ENCODE measurements at places on chromosomes 12 and 14.

DNA sequence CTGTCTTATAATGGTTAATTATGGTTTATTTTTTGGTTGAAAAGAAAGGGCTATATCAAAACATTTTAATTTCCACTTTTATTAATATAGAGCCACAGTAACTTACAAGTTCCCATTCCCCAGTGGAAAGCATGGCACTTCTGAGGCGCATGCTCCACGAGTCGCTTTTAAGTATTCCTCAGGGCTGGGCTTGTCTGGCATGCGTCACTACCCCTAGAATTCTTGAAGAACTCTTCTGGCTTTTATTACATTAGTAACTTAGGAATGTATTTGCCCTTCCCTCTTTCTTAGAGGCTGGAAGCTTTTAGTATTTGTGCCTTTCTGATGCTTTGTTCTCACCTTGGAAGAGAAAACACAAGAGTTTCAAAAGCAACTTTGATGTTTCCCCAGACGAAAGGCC, 81.1 kb downstream of the ESR2 start:
- DNase-seq: no peak

DNA sequence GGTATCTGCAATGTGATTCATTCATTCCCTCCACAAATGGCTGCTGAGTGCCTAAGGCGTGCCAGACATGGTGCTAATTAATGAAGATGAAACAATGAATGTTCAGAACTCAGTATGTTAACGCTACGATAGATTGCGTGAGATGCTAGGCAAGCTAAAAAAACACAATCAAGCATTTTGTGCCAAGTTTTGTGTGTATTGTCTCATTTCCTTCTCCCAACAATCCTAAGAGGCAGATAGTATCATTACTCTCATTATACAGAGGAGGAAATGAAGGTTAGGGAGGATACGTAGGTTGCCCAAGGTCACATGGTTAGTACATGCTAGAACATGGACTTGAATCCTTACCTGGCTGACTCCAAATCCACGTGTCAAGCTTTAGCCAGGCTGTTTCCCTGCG, 264.4 kb downstream of the EFCAB11 start:
- DNase-seq: no peak

- no peak for DNase-seq
Observed at GRCh38 chr14:38838049-38838978, 264.7 kb downstream of the SEC23A start.

DNA sequence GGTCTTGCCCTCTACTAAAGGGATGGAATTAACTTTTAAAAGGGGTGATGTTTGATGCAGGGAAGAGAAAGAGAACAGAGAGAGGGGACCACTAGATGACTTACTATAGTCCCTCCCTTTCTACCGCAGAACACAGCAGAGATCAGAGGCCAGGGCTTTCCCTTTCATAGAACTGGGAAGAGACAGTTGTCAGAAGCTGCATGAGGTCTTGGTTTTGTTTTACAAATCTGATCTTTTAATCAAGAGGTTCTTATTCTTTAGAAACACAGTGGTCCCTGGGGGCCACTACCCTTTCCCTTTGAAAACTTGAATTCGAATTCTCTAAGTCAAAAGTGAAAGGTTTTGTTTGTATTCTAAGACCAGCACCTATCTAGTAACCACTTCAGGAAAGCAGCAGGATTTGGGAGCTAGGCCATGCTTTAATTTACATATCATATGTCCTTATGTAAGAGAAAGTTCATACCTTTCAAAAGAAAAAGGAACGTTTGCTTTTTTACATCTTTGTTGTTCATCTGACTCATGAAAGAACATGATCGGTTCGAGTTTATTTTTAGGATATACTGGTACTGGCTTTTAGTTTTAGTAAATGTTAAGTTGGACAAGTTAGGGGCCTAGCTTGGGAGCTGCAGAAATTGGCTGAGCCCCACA, 6.3 kb downstream of the FBXL14 start:
- no peak for DNase-seq

GRCh38 chr12:118884226-118884625, 97.1 kb upstream of the SRRM4 start:
- DNase-seq: no peak

GRCh38 chr14:74984236-74985027, 18.3 kb upstream of the EIF2B2 start:
- DNase-seq: no peak

GRCh38 chr12:25434515-25434914, 118.6 kb downstream of the LMNTD1 start:
- no peak for DNase-seq

DNA sequence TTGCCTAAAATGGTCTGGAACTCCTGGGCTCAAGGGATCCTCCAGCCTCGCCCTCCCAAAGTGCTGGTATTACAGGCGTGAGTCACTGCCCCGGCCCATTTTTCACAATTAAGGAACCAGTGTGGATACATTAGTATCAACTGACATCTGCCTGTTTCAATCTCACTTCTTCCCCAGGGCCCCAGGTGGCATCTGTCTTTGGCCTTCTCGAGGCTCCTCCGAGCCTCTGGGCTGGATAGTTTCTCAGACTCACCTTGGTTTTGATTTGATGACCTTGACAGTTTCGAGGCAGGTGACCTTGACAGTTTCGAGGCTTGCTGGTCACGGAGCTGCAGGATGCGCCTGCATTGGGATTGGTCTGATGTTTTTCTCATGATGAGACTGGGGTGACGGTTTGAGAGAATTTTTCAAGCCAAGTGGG, 41.0 kb upstream of the NCOR2 start:
- DNase-seq: no peak

GRCh38 chr12:74334780-74335179, 202.9 kb upstream of the ATXN7L3B start:
- no peak for DNase-seq

DNA sequence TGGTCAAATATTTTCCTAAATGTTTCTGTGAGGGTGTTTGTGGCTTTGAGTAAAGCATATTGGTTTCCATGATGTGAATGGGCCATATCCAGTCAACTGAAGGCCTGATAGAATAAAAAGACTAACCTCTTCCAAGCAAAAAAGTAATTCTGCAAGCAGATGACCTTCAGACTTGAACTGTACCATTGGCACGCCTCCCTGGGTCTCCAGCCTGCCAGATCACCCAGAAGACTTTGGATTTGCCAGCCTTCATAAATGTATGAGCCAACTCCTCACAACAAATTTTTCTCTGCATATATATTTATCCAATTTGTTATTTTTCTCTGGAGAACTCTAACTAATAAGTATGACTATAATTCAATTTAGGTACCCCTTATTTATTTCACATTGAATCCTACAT, 190.3 kb downstream of the KIF21A start:
- no peak for DNase-seq

DNA sequence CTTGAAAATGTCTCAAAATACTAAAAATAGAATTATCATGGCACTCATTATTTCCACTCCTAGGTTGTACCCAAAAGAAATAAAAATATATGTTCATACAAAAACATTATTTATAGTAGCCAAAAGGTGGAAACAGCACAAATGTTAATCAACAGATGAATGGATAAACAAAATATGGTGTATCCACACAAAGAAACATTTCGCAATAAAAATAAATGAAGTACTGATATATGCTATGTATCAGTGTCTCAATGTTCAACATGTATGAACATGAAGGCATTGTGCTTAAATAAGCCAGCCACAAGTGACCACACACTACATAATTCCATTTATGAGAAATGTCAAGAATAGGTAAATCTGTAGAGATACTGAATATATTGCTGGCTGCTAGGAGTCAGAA, 40.9 kb downstream of the FOXG1 start:
- DNase-seq: no peak

DNA sequence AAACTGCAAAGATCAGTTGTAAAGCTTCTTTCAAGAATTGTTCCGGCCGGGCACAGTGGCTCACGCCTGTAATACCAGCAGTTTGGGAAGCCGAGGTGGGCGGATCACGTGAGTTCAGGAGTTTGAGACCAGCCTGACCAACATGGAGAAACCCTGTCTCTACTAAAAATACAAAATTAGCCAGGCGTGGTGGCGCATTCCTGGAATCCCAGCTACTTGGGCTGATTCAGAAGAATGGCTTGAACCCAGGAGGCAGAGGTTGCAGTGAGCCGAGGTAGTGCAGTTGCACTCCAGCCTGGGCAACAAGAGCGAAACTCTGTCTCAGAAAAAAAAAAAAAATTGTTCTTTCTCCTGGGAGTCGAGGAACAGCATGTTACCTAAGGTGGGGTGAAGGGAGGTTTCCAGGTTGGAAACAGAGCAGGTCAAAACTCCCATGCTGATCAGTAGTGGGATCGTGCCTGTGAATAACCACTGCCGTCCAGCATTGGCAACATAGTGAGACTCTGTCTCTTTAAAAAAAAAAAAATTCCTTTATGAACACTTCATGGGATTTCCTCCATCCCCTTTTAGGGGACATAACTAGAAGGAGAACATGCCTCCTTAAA, 13.9 kb downstream of the FBXO34 start:
- DNase-seq: no peak

GRCh38 chr12:77364400-77364799, 299.0 kb upstream of the E2F7 start:
- no peak for DNase-seq

GRCh38 chr12:77013091-77013490, 52.3 kb downstream of the E2F7 start:
- DNase-seq: no peak

DNA sequence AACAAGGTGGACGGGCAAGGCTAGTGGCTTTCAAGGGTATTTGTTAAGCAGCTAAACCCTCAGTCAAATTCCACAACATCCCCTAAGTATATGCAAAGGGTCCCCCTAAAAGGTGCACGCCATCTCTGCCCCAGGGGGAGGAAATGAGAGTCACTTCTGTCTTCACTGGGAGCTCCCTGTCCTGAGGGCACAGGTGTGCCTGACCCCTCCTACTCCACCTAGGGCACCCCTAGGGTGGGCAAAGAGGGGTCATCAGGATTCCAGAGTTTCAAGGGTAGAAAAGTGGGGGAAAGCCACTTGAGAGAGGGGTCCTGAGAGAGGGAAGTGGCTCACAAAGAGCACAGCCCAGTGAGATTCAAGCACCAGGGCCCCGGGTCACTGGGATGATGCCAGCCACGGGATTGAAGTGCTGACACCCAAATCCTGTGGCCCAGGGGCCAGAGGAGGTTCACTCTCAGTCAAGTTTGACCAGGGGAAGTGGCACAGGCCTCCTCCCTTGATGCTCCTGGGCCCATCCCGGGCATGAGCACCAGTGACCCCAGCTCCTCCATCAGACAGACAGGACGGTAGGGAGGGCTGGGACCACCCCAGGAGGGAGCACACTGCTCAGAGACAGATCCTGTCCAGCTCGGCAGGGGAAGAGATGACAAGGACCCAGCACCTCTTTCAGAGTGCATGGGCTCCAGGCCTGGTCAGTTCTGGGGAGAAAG, 82.3 kb upstream of the BCL11B start:
- no peak for DNase-seq

GRCh38 chr12:101885912-101886561, 8.7 kb downstream of the DRAM1 start:
- DNase-seq: no peak

DNA sequence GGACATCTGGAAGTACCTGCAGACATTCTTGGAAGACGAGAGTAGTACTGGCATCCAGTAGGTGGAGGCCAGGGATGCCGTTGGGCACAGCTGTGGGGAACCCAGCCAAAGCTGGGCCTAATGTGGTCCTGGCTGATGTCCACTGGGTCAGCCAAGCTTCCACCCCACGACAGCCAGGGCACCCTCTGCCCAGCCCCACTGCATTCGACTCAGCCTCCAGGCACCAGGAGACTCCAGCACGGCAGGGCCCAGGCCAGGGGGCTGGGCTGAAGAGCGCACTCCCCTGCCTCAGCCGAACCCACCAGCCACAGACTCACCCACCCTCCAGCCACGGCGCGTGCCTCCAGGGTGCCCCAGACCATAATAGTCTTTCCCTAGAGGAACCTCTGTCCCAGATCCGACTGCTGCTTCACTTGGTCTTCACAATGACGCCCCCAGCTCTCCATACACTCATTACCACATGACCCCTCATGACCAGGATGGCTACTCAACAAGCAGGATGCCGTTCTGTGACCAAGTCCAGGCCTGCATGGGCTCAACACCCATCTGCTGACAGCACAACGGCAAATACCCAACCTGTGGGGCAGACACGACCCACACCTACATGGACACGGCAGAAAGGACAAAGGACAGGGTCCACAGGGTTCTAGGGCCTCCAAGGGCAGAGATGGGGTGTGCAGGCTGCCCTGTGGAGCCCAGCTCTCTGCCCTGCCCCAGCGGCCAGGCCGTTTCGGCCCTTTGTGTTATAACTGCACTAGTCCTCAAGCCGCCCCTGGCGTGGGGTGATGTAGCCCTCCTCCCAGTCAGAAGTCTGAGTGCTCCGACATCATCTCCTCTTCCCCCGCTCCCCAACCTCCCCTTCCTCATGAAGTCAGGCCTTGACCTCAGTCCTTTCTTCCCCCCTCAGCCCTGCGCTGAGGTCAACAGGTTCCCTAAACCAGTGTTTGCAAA, 22.8 kb downstream of the ITPK1 start:
- no peak for DNase-seq

- peak; percentile 65 for DNase-seq
Observed at GRCh38 chr12:56630180-56630632, at the start of gene BAZ2A. Gene BAZ2A (minus strand): TSS chr12:56630326. CDS start chr12:56617530, 12,796 bp downstream.

GRCh38 chr12:114371250-114371649, 34.7 kb downstream of the TBX5 start:
- DNase-seq: no peak

GRCh38 chr14:56115976-56116893, 2.0 kb upstream of the PELI2 start:
- no peak for DNase-seq

GRCh38 chr14:39109893-39110715, 4.0 kb upstream of the GEMIN2 start:
- no peak for DNase-seq

- DNase-seq: no peak
Observed at GRCh38 chr12:88383405-88383804, 196.9 kb downstream of the KITLG start.

GRCh38 chr14:51059032-51059431, 35.9 kb downstream of the TRIM9 start:
- DNase-seq: no peak

- no peak for DNase-seq
Observed at GRCh38 chr14:61184112-61184511, 97.0 kb downstream of the TMEM30B start.

GRCh38 chr12:111819191-111820158, 22.6 kb upstream of the MAPKAPK5 start:
- DNase-seq: no peak

DNA sequence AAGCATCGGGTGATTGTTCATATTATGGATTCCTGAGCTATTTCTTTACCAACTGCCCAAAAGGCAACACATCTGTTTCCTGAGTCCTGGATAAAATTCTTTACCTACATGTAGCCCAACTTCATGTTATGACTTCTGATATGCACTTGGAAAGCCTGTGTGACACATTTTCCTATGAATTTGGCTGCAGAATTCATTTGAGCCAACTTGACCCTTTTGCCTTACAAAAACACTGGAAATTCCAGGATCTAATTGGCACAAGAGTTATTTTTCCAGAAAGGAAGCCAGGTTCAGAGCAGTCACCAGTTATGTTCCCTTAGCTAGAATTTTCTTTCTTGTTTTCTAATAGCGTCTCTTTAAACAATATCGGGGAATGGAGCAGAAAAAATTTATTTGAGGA, 202.5 kb upstream of the LRIG3 start:
- DNase-seq: no peak

- DNase-seq: no peak
Observed at GRCh38 chr14:22994762-22995275, 12.5 kb upstream of the AJUBA start.
